ENCODE measurements at places on chromosomes 4 and X.

DNA sequence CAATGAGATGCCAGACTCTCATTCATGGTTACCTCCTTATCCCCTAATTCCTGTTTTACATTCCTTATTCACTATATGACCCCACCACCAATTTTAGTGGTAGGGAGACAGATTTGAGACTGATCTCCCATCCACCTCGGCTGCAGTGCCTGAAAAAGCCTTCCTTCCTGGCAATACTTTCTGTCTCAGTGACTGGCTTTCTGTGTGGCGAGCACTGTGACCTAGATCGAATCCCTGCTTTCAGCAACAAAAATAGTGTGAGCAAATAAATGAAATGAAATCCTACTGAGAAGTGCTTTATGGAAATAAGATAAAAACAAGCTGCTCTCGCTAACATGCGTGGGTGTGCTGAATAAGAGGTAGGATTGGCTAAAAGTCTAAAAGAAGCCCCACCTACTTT is 165.3 kb downstream of the GPM6A start:
- DNase-seq = no peak

DNA sequence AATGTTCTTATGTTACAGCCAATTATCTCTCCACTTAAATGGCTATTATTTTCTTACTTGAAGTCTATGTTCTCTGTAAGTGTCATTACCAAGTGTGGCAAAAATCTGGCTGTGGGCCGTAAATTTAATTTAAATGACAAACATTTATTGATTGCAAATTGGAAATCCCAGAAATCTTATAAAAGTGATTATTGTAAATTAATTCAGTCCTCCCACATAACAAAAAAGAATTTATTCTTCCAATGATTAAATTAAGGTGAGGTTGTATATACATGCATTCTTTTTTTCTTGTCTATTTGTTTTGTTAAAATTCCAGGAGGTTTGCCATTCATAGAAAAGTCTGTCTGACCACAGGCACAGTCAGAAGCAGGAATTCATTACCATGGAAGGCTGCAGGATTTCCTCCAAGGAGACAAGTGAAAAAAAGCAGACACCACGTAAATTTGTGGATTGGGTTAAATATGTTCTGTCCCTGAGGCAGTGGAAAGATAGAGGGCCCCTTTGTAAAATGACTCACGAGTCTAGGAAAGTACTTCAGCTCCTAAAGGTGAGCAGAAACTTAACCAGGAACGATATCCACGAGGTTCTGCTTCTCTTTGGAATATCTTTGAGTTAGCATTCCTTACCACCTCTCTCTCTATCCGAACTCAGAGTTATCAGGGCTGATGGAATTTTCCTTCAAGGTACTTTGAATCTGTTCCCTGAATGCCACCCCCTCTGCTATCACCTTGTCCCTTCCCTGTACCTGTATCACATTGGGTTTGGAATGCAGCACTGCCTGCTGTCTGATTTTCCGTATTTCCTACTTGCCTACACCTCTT is 10.7 kb downstream of the PPARGC1A start:
- DNase-seq = no peak

DNA sequence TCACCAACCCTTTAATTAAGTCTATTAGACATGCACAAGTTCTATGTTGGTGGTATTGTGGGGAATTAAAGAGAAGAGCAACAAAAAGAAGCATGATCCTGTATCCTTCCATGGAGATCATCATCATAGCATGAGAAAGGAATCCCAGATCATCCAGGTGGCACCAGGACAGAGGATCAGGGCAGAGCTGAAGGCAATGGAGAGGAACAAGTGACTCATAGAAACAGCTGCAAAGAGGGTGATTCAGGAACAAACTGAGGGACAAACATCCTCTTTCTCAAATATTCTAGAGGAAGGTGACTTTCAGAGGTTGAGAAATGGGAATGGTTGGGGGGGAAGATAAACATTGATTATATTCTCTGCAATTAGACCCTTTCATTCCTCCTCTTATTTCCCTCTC is 105.5 kb upstream of the OTUD4 start:
- no peak for DNase-seq

DNA sequence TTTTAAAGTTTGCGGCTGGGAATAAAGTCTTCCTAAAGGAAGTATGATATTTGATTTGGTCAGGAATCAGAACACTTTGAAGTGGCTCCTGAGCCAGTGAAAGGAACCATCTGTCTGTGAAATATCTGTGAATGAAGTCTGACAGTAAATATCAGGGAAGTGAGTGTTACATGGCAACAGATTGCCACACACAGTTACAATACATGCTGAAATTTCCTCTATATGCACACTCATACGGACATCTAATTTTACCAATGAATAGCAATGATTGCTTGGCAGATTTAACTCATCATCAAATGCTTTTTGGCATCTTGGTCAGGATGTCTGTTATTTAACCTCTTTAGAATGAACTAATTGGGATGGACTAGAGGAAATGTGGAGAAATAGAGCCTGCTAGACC is 1023.8 kb downstream of the FAT4 start:
- no peak for DNase-seq

GRCh38 chrX:147803948-147804347 is 107.8 kb upstream of the FMR1 start:
- DNase-seq = no peak

- no peak for DNase-seq
Observed at GRCh38 chrX:72306851-72307645, 1.3 kb upstream of the CITED1 start.

GRCh38 chr4:162015090-162015489 is 148.7 kb downstream of the FSTL5 start:
- DNase-seq = no peak

DNA sequence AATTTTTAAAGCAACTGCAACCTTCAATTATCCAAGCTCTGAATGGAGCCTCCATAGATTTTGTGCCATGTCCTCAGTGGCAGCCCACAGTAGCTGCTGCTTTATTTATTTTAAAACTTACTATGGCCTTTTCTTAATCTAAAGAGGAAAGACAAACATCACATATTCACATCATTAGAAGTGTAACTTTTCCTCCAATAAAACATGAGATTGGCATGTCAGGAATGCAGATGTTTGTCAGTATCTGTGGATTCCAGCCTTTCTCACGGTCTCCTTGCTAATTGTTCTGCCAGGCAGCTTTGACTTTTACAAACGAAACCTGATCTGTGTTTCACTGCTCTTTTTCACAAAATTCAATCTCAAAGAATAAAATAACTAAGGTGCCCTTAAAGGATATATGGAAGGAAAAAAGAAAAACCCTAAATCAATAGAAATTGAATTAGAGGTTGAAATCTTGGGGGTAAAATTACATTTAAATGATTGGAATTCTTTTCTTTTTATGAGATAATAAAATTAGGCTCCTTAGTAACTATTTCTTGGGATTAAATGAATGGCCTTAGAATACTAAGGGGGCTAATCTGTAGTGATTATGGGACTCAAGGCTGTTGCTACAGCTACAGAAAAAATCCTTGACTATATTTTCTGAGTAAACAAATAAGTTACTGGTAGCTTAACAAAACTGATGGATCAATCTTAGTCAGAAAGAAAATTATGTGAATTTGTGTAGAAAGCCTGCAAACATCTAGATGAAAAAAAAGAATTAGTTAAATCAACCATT is 151.3 kb downstream of the RTL9 start:
- no peak for DNase-seq

DNA sequence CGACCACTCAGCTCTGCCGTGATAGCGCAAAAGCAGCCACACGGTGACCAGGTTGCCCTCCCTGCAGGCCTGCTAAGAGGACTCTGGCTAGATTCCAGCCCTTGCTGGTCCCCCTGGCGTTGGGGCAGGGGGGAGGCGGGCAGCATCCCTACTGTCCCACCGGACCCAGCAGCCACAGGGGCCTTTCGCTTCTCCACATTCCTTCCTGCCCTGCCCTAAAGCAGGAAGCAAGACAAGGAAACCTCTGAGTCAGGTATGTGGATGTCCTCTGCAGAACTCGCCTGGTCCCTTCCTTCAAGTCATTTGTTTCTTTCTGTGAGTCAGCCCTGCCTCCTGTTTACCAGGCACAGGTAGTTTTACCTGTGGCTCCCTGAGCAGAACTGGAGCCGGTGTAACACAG is 60.2 kb upstream of the CLDN34 start:
- no peak for DNase-seq

DNA sequence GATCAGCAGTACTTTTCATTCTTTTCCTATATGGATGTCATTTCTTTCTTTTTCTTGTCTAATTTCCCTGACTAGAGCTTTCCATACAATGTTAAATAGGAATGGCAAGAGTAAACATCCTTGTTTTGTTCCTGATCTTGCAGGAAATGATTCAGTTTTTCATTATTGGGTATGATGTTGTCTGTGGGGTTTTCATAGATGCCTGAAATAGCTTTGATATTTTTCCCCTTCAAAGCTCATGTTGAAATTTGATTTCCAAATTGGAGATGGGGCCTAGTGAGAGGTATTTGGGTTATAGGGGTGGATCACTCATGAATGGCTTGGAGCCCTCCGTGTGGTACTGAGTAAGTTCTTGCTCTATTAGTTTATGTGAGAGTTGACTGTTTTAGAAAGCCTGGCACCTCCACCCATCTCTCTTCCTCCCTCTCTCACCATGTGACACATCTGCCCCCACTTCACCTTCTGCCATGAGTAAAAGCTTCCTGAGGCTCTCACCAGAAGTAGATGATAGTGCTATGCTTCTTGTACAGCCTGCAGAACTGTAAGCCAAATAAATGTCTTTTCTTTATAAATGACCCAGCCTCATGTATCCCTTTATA is 22.3 kb upstream of the VSIG1 start:
- no peak for DNase-seq

GRCh38 chr4:27916452-27917184 is 1056.0 kb downstream of the STIM2 start:
- DNase-seq = no peak

DNA sequence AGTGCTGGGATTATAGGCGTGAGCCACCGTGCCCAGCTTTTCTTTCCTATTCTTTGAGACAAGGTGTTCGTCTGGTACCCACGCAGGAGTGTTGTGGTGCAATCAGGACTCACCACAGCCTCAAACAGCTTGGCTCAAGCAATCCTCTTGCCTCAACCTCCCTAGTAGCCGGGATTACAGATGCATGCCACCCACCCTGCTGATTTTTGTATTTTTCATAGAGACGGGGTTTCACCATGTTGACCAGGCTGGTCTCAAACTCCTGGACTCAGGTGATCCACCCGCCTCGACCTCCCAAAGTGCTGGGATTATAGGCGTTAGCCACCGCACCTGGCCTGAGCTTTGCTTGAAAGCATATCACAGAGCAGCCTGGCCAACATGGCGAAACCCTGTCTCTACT is 1.5 kb upstream of the CRLF2 start:
- no peak for DNase-seq

DNA sequence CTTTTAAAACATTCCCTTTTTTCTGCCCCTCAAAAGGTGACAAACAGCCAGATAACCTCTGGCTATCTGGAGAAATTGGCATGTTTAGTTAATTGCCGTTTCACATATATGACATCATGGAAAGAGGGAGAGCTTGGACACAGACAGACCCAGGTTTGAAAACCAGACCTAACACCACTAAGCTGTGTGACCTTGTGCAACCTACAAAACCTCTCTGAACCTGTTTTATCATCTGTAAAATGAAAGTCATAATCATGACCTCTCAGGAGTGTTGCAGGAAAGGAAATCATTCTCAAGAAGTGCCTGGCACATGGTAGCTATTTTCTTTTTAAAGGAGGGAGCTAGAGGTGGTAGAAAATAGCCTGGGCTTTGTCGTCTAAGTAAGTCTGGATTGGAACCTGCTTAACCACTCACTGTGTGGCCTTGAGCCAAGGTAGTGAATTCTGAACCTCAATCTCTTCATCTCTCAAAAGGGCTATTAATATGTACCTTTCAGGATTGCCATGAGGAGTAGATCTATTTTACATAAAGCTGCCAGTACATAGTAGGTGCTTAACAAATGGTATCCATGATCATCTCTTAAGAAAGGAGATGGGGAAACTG is 363.5 kb downstream of the BCOR start:
- no peak for DNase-seq

DNA sequence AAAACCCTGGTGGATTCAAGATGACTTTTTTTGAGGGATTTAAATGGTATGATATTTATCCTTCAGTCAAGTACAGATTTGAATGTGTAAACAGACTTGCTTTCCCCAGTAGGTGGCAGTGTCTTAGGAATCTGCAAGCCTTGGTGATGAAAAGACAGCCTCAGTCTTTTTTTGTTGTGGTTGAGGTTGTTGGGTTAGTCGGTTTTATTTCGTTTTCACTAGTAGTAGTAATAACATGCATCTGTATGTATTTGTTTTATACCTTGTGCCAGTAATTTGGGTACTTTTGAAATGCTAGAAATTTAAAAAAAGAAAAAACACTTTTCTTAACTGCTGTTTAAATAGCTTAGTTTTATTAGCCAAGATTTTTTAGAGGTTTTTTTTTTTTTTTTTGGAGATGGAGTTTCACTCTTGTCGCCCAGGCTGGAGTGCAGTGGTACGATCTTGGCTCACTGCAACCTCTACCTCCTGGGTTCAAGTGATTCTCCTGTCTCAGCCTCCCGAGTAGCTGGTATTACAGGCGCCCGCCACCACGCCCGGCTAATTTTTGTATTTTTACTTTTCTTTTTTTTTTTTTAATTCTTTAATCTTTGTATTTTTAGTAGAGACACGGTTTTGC is 39.2 kb downstream of the COPS4 start:
- DNase-seq = no peak

- DNase-seq = no peak
Observed at GRCh38 chrX:125627676-125628075, 308.0 kb downstream of the TEX13C start.
